ENCODE measurements at places on chromosomes 4 and X. TPM values are rescaled to one million over a fixed set of nuclear protein-coding genes. Genes with fewer than 3 reads are reported as not detected.

GRCh38 chrX:140767646-140768045 is 58.1 kb downstream of the LINC00632 start:
- no peak for DNase-seq

DNA sequence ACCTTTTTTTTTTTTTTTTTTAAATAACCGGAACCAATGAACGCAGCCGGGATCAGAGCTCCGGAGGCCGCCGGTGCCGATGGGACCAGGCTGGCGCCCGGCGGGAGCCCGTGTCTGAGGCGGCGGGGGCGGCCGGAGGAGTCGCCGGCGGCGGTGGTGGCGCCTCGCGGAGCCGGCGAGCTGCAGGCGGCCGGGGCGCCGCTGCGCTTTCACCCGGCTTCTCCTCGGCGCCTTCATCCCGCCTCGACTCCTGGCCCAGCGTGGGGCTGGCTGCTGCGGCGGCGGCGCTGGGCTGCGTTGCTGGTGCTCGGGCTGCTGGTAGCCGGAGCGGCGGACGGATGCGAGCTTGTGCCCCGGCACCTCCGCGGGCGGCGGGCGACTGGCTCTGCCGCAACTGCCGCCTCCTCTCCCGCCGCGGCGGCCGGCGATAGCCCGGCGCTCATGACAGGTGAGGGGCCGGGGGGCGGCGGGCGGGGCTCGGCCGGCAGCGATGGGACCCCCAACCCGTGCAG is 337 bp downstream of the STIM2 start:
- DNase-seq = peak; percentile 62

GRCh38 chrX:44352758-44353157 is 9.3 kb upstream of the EFHC2 start:
- no peak for DNase-seq

DNA sequence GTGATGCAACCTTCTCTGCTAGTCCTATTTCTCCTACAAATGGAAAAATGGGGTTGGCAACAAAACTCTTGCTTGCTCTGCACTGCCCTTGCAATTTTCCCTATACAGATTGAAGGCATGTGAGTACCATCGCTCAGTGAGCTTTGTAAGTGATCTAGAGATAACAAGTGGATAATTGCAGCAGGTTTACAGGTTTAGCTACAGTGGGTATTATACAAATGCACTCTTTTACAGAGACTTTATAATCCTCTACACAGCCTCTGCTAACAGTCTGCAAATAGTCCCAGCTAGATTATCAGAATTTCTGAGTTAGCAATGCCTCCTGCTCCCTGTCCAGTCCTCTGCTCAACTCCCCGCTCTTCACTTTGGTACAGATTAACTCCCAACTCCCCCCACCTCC is 11.1 kb downstream of the LEF1 start:
- no peak for DNase-seq

The BEX4 gene
- 2.2 TPM for total RNA-seq

The NXF2 gene
- total RNA-seq = not detected

The SMIM31 gene
- not detected for total RNA-seq

GRCh38 chrX:51766546-51766945 is 23.3 kb downstream of the GSPT2 start:
- DNase-seq = no peak

DNA sequence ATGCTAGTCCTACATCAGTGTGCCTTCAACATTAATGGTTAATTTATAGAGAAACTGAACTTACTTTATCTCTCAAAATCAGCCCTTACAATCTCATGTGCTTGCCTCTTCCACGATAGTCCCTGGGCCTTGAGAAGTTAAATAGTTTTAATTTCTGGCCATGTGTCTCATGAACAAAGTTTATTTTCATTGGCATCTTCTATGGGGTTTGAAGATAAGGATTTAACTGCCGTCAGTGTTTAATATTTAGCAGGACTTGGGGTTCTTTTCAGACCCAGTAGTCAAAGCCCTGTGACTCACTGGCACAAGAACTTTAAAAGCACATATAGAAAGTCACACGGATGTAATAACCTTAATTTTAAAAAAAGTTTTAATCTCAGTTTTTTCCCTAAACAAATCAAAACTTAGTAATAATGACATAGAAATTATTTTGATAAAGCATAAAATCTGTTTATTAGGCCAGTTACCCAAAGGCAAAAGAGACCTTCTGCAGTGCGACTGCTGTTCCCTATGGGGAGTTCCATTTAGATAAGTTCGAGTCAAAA is 10.1 kb upstream of the MPP1 start:
- no peak for DNase-seq

DNA sequence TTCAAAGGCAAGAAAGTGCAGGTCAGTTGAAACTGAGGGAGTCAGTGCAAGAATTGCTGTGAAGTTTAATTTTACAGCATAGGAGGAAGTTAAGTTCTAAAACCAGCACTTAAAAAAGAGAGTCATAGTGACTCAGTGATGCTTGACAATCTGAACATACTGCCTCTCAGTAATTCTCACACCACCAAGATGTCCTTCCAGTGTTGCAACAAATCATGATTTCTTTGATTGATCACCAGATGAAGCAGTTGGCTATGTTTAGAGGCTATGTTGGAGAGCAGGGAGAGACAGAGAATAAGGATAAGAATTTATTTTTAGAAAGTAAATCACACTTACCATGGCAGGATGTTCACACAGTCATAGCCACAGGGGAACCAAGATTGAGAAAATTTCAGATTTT is 13.2 kb downstream of the TRIM2 start:
- no peak for DNase-seq

The STK26 gene
- total RNA-seq = 37.1 TPM

GRCh38 chr4:149555146-149555545 is 260.5 kb downstream of the IQCM start:
- DNase-seq = no peak

DNA sequence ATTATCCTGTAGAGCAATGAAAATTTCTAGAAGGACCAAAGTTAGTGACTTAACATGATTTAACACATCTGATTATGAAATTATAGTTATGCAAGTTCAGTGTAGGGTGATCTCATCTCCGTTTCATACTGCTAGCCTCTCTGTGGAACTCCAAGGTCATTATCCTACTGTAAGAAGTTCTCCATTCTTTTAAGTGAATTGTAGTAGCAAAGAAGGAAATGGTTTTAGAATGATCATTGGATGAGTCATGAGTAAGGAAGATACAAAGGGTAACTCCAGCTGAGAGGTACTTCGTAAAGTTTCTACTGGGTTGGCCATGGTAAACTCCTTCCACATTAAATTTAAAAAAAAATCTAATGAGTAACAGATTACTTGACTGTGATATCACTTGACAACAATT is 215.0 kb upstream of the GIMD1 start:
- DNase-seq = no peak

The CC2D2A gene
- 12.3 TPM for total RNA-seq

- DNase-seq = no peak
These were observed 26.9 kb downstream of the CSF2RA start for GRCh38 chrX:1295550-1295949.

DNA sequence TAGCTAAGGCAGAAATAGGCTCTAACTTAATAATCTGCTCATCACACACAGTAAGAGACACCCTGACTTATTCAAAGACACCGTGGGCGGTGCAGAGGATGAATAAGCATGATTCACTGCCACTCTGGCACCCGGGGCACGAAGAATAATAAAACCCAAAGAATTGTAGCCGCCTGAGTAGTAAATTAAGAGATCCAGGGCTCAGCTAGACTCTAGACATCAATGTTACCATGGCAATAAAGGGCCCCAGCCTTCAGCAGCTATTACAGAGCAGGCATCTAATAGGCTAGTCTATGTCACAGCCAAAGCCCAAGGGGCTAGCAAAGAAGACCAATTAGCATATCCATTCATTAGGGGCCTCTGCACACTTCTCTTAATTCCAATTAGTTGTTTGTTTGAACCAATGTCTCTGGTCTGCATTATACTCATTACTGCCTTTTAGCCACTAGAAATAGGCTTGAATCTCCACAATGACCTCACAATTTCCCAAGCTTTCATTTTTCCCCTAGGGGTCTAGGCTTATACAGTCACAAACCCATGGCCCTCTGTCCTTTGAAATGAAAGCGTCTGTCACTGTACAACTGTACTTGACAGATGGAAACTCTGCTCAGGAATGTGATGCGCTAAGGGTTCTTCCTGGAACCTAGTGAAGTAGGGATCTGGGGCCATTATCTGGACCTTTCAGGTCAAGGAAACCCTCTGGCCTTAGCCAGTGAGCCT is 3.0 kb upstream of the ATP1B4 start:
- DNase-seq = no peak

The GYPA gene
- not detected for total RNA-seq

GRCh38 chr4:19547463-19547862 is 704.2 kb upstream of the SLIT2 start:
- no peak for DNase-seq

DNA sequence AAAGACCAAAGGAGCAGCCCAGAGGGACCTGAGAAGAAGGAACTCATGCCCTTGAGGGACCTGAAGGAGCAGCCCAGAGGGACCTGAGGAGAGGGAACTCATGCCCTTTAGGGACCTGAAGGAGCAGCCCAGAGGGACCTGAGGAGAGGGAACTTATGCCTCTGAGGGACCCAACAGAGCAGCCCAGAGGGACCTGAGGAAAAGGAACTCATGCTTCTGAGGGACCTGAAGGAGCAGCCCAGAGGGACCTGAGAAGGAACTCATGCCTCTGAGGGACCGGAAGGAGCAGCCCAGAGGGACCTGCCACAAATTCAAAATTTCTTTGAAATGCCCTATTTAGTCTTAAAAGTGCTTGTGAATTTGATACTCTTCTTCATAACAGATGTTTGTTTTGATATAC is 48.5 kb upstream of the TMEM154 start:
- no peak for DNase-seq

DNA sequence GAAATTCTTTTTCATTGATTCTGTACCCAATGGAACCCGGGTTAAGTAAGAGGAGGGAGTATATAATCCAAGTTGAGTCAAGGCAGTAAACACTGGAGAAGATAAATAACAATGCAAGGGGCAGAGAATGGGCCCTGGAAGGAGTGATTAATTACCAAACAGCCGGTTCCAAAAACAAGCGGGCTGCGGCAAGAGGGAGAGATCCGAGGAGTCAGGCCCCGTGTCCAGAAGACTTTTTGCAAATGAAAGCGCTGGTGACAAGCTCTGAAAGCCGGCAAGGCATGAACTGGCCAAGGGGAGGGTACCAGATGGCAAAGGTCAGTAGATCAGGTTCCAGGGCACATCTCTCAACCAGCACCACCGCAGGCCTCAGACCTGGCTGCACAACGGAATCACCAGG is 294.9 kb downstream of the BCOR start:
- no peak for DNase-seq

- DNase-seq = no peak
These were observed 137.6 kb downstream of the EGF start for GRCh38 chr4:110049951-110050925.

The BTK gene
- total RNA-seq = not detected

- DNase-seq = no peak
These were observed 142.1 kb downstream of the APBB2 start for GRCh38 chr4:41072021-41072777.

GRCh38 chr4:153495480-153496193 is 29.5 kb downstream of the TMEM131L start:
- no peak for DNase-seq

The AKAP14 gene
- total RNA-seq = not detected

The HCCS gene
- total RNA-seq = 42.4 TPM

GRCh38 chr4:13349096-13349495 is 135.0 kb downstream of the RAB28 start:
- no peak for DNase-seq

DNA sequence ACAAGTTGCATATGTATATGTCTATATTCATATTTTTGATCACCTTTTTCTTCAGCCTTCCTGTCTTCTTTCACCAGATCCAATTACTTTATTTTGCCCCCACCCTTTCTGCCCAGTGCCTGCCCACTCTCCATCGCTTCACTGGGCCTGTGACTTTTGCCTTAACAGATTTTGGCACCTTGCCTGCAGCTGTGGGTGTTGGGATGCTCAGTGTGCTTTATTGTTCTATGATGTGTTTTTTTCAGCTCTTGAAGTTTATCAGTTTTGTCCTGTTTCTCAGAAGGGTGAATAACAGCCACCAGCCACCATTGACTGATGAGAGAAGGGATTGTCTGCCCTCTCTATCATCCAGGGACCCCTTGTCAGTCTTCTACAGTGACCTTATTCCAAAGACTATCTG is 77.2 kb upstream of the GALNT7 start:
- no peak for DNase-seq

GRCh38 chr4:120816296-120816965 is 106.1 kb downstream of the PRDM5 start:
- DNase-seq = no peak

- DNase-seq = no peak
These were observed 32.7 kb downstream of the RUFY3 start for GRCh38 chr4:70754470-70754869.

The NPNT gene
- 42.1 TPM for total RNA-seq

GRCh38 chr4:138475116-138475515 is 233.0 kb upstream of the SLC7A11 start:
- no peak for DNase-seq

The STATH gene
- total RNA-seq = not detected

DNA sequence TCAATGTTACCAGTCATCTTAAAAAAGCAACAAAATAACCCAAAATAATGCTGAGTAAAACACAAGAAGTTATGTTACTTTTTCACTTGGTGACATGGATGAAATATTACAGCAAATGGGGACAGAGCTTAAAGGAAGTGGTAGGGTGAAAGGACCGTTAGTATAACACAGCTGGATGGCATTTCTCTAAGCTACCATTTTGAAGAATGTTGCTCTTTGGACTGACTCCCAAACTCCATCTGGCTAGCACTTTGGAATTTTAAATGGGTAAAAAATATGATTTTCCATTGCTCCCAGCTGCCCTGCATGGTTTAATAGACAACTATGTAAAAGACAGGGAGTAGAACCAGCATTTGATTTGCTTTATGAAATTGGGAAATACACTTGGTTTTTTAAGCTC is 27.6 kb downstream of the CLCN5 start:
- DNase-seq = no peak

The CPLX1 gene
- total RNA-seq = 20.9 TPM

The PCDH11X gene
- 0.07 TPM for total RNA-seq

The LUZP4 gene
- total RNA-seq = not detected

GRCh38 chrX:152520653-152521052 is 69.5 kb upstream of the GABRA3 start:
- no peak for DNase-seq
